ENCODE measurements at places on chromosomes 2 and 18.

- no peak for DNase-seq
Measured at GRCh38 chr2:152542995-152543481, 174.2 kb downstream of the PRPF40A start.

DNA sequence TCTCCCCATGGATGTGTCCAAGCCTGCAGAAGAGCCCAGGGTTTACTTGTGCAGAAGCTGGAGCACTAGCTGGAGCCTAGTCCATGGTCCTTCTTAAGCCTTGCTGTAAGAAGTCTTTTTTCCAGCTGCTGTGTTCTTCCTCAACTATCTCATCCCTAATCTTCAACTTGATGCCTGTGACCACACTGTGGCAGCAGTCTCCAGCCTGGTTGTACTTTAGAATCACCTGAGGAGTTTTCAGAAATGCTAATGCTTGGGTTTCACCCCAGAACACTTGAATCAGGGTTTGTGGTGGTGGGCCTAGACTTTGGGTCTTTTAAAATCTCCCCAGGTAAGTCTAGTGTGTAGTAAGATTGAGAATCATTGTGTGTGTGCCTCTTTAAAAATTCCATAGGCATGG lies 173.6 kb downstream of the ADCYAP1 start:
- no peak for DNase-seq

- no peak for DNase-seq
Measured at GRCh38 chr2:237546040-237546875, 20.1 kb upstream of the PRLH start.

DNA sequence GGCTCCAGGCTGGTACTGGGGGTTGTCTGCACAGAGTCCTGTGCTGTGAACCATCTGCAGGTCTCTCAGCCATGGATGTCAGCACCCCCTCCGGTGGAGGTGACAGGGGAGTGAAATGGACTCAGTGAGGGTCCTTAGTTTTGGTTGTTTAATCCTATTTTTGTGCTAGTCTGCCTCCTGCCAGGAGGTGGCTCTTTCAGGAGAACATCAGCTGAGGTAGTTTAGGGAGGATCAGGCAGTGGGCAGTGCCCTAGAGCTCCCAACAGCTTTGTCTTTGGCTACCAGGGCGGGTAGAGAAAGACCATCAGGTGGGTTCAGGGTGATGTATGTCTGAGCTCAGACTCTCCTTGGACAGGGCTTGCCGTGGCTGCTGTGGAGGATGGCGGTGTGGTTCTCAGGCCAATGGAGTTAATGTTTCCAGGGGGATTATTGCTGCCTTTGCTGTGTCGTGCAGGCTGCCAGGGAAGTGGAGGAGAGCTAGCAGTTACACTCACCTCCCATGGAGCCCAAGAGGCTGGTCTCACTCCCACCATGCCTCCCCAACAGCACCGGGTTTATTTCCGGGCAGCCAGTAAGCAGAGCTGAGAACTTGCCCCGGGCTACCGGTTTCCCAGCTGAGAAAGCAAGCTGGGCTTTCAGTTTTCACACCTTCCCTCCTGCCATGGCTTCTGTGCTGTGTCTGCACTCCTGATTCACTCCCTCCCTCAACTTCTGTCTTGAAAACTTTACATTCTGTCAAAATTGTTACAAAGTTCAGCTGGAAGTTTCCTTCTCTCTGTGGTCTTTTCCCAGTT lies 563.4 kb downstream of the XIRP2 start:
- DNase-seq: no peak

DNA sequence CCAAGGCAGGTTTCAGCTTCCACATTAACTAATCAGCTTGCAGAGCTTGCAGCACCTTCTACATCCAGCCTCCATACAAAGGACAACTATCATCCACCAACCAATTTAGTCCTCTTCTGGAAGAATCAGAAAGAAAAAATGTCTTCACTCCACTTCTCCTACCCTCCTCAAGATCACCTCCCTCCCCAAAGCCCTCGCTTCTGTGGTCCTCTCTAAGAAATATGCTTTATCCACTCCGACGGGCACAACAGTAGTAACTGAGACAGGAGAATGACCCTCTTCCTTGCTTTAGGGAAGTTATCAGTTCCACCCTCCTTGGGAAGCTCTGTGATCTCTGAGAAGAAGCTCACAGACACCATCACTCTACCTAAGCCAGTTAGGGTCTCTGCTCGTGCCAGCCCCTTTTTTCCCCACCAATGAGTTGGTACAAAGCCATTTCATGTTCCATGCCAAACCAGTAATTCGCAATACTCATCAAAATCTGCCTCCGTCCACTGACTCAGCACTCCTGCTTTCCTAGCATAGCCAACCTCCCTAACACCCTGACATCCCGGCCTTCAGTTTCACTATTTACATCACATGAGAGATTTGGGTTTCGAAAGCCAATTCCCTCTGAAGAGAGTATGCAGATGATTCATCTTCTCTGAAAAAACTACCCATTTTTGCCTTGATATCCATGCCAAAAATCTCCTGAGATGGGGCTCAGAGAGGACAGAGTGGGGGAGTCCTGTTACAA lies 114.1 kb upstream of the PKDCC start:
- DNase-seq: no peak

DNA sequence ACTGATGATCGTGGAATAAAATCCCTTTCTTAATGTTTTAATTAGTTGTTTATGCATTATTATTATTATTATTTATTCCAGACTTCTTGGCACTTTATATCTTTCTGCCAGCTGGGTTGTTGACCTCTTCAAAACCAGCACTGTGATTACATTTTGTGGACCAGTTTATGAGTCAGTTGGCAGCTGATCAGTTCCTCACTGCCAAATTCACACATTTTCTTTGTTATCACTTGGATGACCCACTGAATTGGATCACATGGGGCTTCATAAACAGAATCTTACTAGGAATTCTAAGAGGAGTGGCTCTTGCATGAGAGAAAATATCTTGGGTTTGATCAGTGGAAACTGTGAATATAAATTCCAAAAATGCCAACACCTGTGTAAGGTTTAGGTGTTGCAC lies 321.8 kb upstream of the SPRED2 start:
- DNase-seq: no peak

GRCh38 chr2:23589220-23589647 lies 204.3 kb downstream of the KLHL29 start:
- no peak for DNase-seq

GRCh38 chr18:58021504-58021903 lies 22.5 kb upstream of the NEDD4L start:
- DNase-seq: no peak

DNA sequence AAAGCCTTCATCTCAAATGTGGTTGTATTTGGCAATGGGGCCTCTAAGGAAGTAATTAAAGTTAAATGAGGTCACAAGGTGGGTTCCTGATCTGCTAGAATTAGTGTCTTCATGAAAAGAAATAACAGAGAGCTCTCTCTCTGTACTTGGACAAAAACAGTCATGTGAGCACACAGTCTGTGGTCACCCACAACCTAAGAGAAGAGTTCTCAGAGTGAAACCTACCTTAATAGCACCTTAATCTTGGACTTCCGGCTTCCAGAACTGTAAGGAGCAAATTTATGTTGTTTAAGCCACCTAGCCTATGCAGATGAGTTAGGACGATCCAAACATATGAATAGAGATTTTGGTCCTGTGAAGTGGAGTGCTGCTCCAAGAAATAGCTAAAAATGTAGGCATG lies 758.9 kb downstream of the LRRTM4 start:
- no peak for DNase-seq

DNA sequence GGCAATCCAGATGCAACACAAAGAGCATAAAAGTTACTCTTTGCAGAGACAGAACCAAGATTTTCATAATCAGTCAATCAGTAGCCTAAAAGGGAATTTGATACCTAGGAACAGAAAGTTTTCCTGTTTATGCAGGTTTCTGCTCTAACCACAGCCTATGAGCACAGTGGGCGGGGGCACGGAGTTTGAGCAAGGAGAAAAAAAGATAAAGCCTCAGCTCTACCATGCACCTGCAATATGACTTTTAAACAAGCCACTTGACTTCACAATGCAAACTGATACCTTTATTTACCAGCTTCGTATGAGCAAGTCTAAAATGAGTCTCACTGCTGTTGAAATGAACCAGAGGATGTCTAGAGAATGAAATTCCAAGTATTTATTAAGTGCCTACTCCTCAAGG lies 5.6 kb upstream of the LRATD1 start:
- DNase-seq: no peak

DNA sequence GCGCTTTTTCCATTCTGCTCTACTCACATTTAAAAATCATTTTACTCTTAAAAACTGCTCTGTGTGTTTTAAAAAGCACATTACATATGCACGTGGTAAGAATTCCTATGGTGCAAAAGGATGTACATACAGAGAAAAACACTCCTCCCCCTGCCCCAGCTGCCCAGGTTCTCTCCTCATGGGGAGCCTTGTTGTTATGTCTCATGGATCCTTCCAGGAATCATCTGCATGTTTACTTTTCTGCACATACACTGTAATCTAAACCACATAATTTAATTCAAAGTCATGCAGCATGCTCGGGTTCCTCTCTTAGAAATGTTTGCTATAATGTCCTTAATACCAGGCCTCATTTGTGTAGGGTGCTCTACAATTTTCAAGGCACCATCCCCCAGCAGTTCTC lies 243.3 kb downstream of the LOXHD1 start:
- DNase-seq: no peak

DNA sequence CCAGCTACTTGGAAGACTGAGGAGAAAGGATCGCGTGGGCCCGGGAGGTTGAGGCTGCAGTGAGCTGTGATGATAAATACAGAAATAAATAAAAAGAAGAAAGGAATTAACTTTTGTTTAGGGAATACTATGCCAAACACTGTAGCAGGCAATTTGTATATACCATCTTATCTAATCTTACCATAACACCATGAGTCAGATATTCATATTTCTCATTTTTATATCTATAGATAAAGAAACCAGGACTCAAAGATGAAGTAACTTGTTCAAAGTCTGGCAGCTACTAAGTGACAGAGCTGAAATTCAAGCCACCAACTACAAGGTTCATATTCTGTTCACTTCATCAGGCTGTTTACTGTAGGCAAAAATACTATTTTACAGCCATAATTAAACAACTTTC lies 119.2 kb upstream of the SLC39A10 start:
- DNase-seq: no peak

GRCh38 chr2:234377761-234378391 lies 119.0 kb downstream of the ARL4C start:
- peak; percentile 65 for DNase-seq

DNA sequence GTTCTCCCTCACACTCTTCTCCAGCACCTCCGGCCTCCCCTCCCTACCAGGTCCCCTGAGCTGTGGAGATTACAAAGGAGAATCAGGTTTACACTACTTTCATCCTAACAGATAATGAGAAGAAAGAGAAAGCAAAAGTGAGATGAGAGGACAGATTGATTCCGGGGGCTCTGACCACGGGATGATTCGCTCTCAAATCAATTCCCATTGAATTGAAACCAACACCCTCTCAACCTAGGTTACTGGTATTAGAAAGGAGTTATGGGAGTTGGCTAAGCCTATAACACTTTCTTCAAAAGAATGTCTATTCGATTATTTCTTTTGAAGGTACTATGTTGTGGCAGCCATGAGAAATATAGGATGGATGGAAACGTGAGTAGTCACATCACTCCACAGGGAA lies 386.2 kb upstream of the TNP1 start:
- DNase-seq: no peak

DNA sequence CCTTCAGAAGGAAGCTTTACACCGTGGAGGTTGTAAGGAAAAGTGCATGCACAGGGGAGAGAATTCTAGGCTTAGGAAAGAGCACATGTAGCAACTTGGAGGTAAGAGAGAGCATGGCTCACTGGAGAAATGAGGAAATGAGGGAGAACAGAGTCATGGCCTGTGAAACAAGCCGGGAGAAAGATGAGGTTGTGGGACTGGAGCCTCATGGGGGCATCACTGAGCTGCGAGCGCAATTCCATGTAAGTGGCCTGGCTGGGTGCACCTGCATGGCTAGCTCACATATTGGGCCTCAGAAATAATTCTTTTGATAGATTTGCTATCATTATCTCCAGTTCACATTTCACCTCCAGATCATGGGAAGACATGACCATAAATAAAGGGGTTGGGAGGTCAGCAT lies 785.5 kb upstream of the RAB6C start:
- DNase-seq: no peak

DNA sequence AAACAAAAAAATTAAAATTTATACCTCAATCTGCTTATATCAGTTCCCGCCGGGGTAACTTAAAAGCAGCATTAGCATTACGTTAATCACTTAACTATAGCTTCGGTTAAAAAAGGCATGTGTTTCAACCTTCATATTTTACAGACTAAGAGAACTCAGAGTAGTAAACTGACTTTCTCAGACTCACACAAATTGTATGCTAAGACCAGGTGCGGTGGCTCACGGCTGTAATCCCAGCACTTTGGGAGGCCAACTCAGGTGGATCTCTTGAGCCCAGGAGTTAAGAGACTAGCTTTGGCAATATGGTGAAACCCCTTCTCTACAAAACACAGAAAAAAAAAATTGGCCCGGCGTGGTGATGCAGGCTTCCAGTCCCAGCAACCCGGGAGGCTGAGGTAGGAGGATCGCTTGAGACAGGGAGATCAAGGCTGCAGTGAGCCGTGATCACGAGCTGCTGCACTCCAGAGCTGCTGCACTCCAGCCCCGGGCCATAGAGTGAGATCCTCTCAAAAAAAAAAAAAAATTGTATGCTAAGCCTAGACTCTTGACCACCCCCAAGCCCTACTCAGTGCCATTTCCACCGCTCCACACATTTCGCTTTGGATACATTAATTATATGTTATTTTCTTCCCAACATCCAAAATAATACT lies 2.4 kb downstream of the HNRNPLL start:
- DNase-seq: no peak

DNA sequence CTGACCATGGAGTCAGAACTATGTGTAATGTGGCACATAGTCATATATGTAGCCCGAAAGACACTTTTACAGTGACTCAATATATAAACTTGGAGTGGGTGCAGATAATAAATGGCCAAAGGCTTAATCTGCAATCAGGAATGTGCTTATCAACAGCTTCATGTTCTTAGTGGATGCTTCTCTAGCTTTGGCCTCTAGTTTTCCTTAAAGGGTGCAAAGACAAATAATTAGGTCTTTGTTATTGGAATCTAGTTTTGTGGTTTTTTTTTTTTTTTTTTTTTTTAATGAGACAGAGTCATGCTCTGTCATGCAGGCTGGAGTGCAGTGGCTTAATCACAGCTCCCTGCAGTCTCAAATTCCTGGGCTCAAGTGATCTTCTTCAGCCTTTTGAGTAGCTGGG lies 625.6 kb downstream of the EPHA4 start:
- no peak for DNase-seq

DNA sequence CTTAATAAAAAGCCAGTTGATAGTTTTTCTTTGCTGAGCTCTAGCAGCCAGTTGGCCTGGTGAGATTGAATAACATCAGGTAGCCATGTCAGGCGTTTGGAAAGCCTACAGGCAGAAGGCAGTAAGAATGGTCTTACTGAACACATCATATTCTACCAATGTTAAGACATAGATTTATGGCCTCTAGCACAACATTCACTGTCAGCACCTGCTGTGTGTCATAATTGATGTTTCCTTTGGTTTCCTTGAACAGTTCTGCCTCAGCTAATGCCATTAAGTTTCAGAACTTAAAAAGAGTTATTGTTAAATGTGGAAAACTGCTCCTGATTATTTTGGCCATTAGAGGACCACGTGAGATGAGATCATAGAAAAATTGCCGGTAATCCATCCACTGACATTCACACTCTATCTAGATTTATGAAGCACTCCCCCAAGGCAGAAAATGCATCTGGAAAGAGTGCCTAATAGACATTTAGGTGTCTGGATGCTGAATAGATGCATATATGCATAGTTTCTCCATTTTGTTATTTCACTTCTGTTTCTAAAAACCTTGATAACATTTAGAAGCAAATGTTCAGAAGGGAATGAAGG lies 434.7 kb downstream of the PTPRM start:
- DNase-seq: no peak

GRCh38 chr18:31497836-31498573 lies at the start of gene DSG2:
DSG2 (plus strand) TSS chr18:31498177; CDS start chr18:31498252, 75 bp downstream.
- DNase-seq: no peak

Measured in NCI-H1694 (cell line).